ENCODE measurements at places on chromosomes 5 and 9.

DNA sequence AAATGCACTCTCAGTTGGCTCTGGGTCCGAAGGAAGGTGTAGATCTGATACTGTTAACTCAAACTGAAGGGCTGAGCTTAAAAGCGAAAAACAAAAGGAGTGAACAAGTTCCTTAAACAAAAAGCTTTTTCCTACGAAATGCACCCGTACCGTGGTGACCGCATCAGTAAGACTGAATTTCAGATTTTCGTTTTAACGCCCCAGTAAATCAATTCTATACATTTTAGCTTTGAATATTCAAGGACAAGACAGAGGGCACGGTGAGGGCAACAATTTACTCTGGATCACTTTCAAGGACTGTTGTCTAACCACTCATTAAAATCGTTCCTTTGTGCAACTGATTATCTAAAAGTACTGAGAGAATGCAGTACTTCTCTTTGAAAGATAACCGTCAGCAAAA lies 1.9 kb downstream of the HOMER1 start:
- no peak for DNase-seq

DNA sequence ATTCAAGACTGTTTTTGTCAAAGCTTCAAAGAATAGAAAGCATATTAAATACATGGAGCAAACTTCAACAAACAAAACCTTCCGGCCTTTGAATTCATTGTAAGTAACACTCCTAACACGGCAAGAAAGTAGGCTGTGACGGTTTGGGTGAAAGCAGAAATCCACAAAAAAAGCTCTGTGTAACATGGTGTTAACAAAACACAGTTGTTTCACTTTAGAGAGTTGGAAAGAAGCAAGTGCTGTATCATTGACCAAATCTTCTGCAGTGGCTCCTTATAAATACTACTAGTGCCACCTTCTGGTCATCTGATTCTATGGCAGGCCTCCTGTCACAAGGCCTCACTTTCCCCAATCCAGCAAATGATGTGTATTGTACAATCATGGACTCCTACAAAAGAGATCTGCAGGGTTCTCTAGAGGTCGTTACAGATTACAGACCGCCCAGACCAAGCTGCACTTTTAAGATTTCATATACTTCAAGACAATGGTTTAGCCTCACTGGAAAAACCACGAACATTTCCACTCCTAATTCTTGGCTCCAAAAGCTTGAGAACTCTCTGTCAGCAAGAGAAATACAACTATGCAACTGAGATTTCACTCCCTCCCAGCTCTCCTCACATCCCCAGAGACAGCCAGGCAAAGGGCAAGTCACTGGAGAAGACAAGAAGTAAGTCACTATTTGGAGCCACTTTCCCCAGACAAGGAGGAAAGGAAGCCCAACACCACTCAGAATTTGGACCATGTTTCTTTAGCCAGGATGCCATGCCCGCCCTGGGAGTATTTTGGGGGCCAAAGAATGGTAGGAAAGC lies 196.2 kb downstream of the DTWD2 start:
- DNase-seq: peak; percentile 8

DNA sequence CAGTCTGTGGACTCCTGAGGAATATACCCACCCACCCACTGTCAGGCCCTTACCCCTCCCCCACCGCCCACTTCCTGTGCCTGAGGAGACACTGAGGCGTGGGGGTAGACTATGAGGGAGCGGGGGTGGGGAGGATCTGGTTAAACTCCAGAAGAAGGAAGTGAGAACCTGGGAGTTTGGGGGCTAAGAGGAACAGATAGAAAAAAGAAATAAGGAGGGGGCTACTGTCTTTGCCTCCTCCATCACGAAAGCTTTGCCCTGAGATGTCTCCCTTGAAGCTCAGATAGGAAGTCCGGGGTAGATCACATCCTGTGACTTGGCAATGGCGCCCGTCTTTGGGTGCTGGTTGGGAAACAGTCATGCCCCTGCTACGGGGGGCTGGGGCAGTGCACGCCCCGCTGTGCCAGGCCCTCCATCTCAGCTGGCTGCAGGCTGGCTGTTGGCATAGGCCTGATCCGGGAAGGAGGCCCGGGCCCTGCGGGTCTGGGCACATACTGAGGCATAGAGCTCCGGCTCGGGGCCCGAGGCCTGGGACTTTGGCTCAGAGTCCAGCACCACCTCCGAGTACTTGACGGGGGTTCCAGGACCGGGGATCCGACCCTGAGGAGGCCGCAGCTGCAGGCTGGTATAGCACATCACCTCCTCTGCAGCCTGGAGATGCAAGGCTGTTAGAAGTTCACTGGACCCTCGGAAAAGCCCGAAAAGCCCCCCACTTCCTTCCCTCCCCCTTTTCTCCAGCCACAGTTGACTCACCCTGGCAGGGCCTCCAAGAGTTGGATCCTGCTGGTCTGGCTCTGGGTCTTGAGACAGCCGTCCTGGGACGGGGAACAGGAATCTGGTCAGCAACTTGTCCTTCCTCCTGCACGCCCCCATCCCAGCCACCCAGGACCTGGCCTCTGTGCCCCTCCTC lies 1.0 kb downstream of the SIT1 start:
- no peak for DNase-seq

GRCh38 chr9:129191234-129191633 lies 13.2 kb upstream of the IER5L start:
- DNase-seq: no peak

GRCh38 chr5:118967059-118967508 lies 21.3 kb downstream of the DTWD2 start:
- no peak for DNase-seq

- no peak for DNase-seq
Measured at GRCh38 chr5:1294835-1295649, at the start of gene TERT. Gene TERT (minus strand): TSS chr5:1295068. CDS start chr5:1294989, 79 bp downstream.

DNA sequence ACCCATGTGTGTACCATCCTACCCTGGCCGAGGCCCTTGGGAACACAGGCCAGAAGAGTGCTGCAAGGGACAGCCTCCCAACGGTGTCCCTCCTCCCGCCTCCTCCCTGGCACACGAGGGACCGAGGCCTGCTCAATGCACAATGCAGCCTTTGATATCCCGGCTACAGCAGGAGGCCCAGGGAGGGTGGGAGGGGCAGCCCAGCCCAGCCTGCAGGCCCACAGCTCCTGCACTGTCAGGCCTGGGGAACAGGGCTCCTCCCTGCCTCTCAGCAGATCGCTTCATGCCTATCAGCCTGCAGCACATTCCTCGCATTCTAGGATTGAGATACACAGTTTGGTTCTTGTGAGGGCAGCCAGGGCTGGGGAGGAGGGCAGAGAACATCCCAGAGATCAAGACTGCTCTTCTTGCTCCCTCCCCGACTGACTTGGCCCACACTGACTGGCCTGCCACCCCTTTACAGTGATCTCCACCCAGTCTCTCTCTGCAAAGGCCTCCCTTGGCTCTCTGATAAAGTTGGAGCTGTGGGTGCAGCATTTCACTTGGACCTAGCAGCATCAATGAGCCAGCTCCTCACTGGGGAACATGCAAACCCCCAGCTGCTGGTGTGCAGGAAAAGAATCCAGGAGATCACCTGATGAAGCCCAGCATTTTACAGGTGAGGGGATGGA lies at the start of gene SH3TC2:
SH3TC2 (minus strand) TSS at position 46 of the 671 bp plus-strand sequence; CDS start at position 6, 40 bp downstream.
- peak; percentile 78 for DNase-seq

- DNase-seq: no peak
Measured at GRCh38 chr5:94174748-94175411, 433.5 kb upstream of the POU5F2 start.

DNA sequence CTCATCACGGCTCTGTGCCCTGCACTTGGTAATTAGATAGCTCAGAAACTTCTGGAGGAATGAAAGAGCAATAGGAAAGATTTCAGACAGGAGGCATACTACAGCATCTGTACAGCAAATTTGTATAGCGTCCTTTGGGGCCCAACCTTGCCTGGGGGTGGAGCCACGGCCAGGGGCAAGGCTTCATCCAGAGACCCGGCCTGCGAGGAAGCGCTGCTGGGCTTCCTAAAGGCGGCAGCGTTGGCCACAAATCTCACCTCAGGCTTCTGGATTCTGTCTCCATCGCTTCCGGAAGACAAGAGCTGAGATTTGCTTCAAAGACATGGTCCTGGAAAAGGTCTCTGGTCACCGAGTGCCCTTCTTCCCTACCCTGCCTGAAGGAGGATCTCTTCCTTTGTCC lies 12.2 kb upstream of the SPATA31D1 start:
- no peak for DNase-seq

- DNase-seq: no peak
Measured at GRCh38 chr5:175652741-175653663, 4.9 kb upstream of the HRH2 start.

GRCh38 chr9:123508048-123508447 lies 152.1 kb downstream of the CRB2 start:
- DNase-seq: no peak

DNA sequence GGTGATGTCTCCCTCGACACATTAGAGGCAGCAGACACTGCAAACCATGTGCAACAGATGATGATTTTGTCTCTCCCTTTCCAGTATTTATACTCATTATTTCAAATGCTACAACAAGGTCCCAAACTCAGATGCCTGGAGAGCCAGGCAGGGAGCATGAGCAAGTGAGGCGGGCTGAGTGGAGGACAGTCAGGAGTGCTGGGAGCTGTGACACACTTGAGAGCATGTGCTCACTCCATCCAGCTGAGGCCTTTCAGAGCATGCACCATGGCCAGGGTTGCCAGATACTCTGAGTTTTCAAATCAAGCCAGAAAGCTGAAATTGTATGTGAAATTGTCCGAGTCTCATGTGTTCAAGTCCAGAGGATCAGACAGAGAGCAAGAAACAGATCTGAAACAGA lies 55.8 kb upstream of the SLC2A8 start:
- no peak for DNase-seq
